Activated CD8-positive, alpha-beta T cell treated with anti-CD3 and anti-CD28 coated beads for 36 hours (primary cell): ENCODE measurements at places on chromosomes 7 and 10. TPM values are rescaled to one million over a fixed set of nuclear protein-coding genes. Genes with fewer than 3 reads are reported as not detected.

MSS51 gene
- 2.0 TPM for total RNA-seq

ANKRD1 gene
- not detected for total RNA-seq

ZNF394 gene
- 25.9 TPM for total RNA-seq

CYP3A7 gene
- total RNA-seq = not detected

STOX1 gene
- 0.22 TPM for total RNA-seq

NME8 gene
- not detected for total RNA-seq

SEMA3D gene
- not detected for total RNA-seq

CYP26C1 gene
- total RNA-seq = not detected

GRCh38 chr10:1212571-1213141 is 156.5 kb downstream of the WDR37 start:
- no peak overlapping the region for H3K27ac ChIP-seq
- H3K4me3 ChIP-seq = no peak overlapping the region
- no peaks in the 10 kb centered on the region for H3K36me3 ChIP-seq
- DNase-seq = no peak
- H3K27me3 ChIP-seq = no peaks in the 10 kb centered on the region

GRCh38 chr10:5775685-5776084 is 37.5 kb downstream of the GDI2 start:
- H3K4me1 ChIP-seq = peaks cover 51% of the 10 kb centered on the region
- no peaks in the 10 kb centered on the region for H3K27me3 ChIP-seq
- H3K4me3 ChIP-seq = peak overlapping the region; percentile 54
- peak; percentile 91 for DNase-seq
- H3K36me3 ChIP-seq = peaks cover 76% of the 10 kb centered on the region

- no peaks in the 10 kb centered on the region for H3K4me1 ChIP-seq
- H3K27ac ChIP-seq = no peak overlapping the region
- no peaks in the 10 kb centered on the region for H3K36me3 ChIP-seq
- H3K27me3 ChIP-seq = peaks cover 8% of the 10 kb centered on the region
These were observed 139.3 kb downstream of the ELAPOR2 start for GRCh38 chr7:86920154-86920553.

- H3K27ac ChIP-seq = no peak within 1 kb of the TSS
- DNase-seq = peak; percentile 6
These were observed at the start of gene ETV1 for GRCh38 chr7:13989126-13989948. Gene ETV1, minus strand, starts transcription at chr7:13989666. Its CDS starts 614 bp downstream, at chr7:13989052.

DNA sequence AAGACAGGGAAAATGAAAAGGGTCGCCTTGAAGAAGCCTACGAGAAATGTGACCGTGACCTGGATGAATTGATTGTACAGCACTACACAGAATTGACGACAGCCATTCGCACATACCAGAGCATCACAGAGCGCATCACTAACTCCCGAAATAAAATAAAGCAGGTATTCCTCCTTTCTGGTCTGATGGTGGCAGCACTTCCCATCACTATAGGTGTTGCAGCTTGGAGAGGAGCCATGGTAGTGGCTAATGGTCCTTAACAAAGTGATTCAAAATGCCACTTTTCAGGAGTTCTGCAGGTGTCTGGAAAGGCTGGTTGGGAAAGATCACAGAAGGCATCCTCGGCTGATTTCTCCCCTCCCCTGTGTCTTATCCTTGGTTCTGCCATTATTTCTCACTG is 22.1 kb downstream of the EXOC4 start:
- H3K27me3 ChIP-seq = no peaks in the 10 kb centered on the region
- peaks cover 4% of the 10 kb centered on the region for H3K4me1 ChIP-seq
- no peak for DNase-seq
- no peak overlapping the region for H3K27ac ChIP-seq
- H3K4me3 ChIP-seq = no peak overlapping the region

DNA sequence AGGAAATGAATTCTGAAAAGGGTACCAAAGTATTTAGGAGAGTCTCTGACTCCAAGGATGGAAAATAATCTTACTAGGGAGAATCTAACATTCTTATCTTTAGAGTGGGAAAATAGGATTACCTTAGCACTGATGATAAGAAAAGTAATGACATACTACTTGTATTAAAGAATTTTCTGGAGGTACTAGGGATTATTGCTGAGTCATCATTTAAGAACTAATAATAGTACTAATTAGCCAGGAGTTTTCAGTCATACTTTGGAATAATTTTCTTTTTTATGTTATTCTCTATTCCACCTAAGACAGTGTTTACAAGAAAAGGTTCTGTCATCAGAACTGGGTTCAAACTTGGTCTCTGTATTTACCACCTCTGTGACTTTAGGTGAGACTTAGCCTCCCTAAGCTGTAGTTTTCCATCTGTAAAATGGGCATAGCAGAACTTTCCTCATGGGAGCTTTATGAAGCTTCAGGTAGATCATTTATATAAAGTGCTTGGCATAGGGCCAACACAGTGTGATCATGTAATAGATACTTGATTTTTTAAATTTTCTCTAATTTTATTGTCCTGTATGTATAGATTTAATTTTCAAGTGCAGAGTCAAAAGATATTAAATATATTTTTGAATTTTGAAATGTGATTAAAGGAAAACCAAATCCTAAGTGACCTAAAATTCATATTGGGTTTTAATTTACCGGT is 20.4 kb downstream of the ITGB8 start:
- peaks cover 2% of the 10 kb centered on the region for H3K27me3 ChIP-seq
- H3K4me1 ChIP-seq = no peaks in the 10 kb centered on the region
- H3K36me3 ChIP-seq = no peaks in the 10 kb centered on the region

DNA sequence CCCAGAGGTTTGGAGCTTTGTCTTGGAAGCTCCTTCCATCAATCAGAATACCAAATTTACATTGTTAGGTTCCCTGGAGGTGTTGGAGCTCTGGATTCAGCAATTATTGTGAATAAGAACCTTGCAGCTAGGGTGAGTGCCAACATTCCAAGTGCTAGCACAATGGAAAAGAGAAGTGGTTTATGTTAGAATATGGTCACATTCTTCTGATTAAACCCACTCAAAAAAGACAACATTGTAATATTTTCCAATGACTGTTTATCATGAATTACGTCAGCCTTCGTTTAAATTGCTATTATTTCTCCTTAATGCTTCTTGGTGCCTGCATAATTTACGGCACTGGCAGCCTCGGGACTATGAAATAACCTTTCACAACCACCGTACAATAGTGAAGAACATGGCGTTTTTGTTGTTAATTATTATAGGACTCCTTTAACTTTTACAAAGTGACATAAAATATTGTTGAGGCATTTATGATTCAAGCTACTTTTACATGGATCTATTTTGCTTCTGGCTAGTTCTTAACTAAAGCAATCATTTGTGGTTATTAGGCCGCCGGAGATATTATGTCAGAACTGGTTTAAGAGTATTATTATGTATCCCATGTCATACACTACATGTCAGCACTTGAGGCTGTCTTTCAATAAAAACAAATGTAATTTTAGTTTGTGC is 117.7 kb downstream of the ARID5B start:
- no peak overlapping the region for H3K4me3 ChIP-seq
- peaks cover 60% of the 10 kb centered on the region for H3K36me3 ChIP-seq
- DNase-seq = no peak
- peaks cover 65% of the 10 kb centered on the region for H3K4me1 ChIP-seq
- peak overlapping the region; percentile 94 for H3K27ac ChIP-seq

GRCh38 chr7:131737746-131738465 is 181.5 kb upstream of the PODXL start:
- H3K36me3 ChIP-seq = no peaks in the 10 kb centered on the region
- H3K27ac ChIP-seq = no peak overlapping the region
- H3K27me3 ChIP-seq = peaks cover 15% of the 10 kb centered on the region
- H3K4me1 ChIP-seq = no peaks in the 10 kb centered on the region

DNA sequence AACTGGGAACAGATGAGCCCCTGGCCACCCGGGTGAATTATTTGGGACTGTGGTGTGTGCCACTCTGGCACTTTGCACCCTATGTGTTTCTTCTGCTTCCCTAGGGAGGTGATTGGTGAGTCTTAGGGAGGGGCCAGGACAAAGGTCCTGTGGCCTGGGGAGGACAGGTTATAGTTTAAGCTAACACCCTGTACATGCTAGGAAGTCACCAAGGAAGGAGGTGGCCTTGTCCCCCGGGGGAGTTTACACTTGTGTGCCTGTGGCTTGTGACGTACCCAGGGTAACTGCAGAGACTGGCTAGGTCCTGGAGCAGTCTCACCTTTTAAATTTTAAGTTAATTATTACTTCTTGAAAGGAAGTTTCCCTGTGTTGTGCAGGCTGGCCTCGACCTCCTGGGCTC is 196.2 kb downstream of the BAMBI start:
- no peak for DNase-seq
- peaks cover 6% of the 10 kb centered on the region for H3K27me3 ChIP-seq
- H3K4me3 ChIP-seq = no peak overlapping the region
- no peaks in the 10 kb centered on the region for H3K4me1 ChIP-seq

DNA sequence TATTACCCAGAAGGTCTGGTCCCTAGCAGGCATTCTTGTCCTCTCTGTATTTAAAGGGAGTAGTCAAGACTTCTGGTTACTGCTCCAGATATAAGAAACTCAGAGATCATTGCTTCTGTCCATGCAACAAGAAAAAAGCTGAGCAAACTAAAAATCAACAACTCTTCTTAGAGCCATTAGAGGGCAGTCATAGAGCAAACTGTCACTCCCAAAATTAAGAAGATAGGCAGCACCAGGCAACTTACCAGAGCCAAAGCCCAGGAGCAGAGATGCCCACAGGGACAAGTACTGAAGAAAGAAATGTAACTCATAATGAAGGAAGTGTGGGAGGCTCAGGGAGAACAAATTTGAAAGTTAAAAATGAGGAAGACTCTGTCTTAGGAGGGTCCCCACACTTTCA is 472.9 kb upstream of the COBL start:
- no peak overlapping the region for H3K4me3 ChIP-seq
- no peak overlapping the region for H3K27ac ChIP-seq
- H3K36me3 ChIP-seq = no peaks in the 10 kb centered on the region

GRCh38 chr7:127708788-127709187 is 56.8 kb downstream of the SND1 start:
- DNase-seq = peak; percentile 84
- H3K27ac ChIP-seq = no peak overlapping the region
- peaks cover 67% of the 10 kb centered on the region for H3K36me3 ChIP-seq
- H3K27me3 ChIP-seq = no peaks in the 10 kb centered on the region
- no peak overlapping the region for H3K4me3 ChIP-seq
- H3K4me1 ChIP-seq = peaks cover 2% of the 10 kb centered on the region
